DMS79 treated with DMSO at 0.1 percent for 48 hours (cell line): ENCODE measurements at places on chromosomes 5 and 9.
A peak's percentile ranks its signal among the peaks of the same experiment; 100 is the strongest.

DNA sequence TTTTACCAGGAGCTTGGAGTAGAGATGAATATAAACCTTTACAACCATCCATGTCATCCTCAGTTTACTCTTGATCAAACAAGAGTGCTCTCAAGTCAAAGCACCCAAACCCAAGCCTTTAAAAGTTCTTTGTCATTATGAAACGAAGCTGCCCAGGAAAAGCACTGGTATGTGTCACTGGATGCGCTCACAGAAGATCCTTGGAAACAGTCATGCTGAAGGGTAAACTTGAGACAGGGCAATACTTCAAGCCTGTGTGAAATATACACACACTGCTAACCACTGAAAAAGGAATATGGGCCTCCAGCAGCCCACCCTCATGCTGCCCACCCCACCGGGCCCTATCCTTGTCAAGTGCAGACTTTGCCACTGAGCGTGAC is 84.5 kb downstream of the PRRT1B start:
- no peak for DNase-seq

- no peak for DNase-seq
Observed at GRCh38 chr9:133673258-133673655, 37.1 kb downstream of the DBH start.

- peak; percentile 6 for DNase-seq
Observed at GRCh38 chr5:67659288-67659687, 462.7 kb upstream of the CD180 start.

DNA sequence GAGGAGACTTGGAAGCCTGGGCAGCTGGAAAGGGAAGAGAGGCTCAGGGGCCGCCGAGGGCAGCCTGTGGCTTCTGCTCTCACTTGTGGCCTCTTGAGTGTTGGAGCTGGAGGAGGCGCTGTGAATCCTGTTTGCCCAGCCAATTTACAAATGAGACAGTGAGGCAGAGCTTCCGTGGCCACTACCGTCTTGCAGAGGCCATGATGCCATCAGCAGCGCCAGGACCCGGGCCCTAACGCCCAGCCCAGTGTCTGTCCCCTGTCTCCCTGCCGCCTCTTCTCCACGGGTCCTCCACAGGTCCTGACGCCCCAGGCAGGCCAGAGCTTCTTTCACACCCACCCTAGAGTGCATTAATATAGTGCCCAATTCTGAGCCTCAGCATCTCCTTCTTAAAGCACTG is 172.8 kb downstream of the GOLPH3 start:
- no peak for DNase-seq

GRCh38 chr5:58456486-58456885 is 3.4 kb downstream of the PLK2 start:
- no peak for DNase-seq

DNA sequence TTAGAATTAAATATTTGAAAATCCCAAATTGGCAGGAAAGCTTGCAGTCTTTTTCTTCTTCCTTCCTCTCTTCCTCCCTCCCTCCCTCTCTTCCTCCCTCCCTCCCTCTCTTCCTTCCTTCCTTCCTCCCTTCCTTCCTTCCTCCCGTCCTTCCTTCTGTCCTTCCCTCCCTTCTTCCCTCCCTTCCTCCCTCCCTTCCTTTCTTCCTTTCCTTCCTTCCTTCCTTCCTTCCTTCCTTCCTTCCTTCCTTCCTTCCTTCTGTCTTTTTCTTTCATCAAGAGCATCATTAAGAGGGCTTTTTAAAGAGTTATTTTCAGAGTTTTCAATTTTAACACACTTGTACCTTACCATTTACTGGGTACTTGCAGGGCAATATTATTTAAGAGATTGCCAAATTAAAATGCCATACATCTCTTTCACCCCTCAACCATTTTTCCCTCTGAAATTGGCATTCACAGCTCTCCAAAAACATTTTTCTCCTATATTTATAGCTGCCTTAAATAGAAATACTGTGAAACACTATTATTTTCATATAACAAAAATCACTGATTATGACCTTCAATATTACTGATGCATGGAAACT is 99.2 kb upstream of the C6 start:
- no peak for DNase-seq

DNA sequence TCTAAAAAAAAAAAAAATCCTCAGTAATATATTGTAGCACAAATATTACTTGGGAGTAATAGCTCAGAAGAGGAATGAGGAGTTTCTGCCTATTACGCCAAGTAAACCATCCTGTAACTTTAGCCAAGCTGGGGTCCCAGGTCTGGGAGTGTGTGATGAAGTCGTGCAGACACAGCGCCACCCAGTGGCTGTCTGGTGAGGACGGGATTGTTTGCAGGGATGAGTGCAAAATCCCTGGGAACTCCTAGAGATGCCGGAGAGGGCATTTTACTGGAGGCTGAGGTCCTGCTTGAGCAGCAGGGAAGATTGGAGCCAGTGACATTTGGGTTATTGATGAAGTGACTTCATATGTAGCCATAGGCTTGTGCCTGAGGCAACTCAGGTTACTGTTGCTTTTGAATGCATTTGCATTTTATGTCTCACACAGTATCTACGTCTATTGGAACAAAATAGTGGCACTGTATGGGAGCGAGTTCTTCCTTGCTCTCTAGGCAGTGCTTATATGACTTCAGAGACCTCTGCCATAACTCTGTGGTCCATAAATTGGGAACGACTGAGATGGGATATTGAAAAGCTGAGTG is 72.8 kb downstream of the PSAT1 start:
- no peak for DNase-seq

DNA sequence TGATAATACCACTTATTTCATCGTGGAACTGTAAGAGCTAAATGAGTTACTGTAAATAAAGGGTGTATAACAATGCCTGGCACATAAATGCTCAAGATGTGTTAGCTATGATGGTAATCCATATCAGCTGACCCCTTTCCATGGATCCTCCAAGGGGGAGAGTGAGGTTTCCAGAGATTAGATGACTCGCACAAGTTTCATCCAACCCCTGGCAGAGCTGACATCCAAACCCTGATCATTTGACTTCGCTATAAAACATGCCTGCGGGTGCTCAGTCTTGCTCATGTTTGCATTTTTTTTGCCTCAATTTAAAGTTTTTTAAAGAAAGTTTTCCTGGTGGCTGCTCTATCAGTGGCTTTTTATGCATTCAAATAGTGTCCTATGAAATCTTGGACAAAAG is 145.7 kb upstream of the SMIM23 start:
- no peak for DNase-seq

DNA sequence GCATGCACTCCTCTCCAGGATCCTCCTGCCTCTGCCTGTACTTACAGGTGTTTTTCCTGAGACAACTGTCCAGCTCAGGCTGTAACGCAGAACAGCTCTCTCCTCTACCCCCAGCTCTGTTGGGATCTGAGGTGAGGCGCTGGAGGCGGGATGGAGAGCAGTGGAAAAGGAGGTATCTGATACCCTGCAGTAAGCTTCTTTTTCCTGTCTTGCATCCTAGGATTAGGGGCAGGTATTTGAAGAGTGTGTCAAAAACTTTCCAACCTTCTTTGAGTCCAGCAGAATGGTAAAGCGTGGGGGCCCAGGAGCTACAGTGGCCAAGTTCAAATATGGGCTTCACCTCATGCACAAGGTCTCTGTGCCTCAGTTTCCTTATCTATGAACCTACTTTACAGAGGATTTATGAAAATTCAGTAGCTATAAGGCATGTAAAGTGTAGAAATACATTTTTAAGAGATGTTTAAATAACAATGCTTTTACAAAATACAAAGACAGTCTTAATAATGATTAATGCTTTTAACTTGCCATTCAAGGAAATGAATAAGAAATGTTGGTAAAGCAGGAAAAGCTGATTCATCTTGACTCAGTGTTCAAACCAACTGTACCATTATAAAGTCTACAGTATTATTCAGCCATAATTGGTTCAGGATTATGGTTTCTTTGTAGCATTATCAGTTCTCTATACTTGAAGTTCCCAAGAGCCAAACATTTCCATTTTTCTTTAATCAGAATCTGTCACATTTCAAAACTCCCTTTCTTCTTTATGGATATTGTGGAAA is 26.1 kb downstream of the MAP1B start:
- DNase-seq, result no peak

DNA sequence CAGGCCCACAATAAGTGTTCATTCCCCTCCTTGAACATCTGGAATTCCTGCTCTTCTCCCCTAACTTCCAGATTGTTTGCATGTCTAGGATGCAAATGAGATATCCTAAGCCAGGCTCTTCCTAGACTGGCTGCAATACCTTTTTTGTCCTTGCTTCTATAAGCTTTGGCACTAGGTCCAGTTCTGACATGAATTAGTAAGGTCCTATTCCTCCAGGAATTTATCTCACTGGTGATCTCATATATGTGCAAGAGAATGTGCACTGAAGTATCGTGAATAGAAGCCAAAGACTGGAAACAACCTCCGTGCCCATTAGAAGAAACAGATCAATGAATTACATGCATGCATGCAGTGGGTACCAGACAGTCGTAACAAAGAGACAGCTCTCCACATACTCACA is 25.2 kb downstream of the DUSP1 start:
- no peak for DNase-seq

- DNase-seq, result no peak
Observed at GRCh38 chr5:79990205-79990597, 861 bp downstream of the MTX3 start.

GRCh38 chr5:96664669-96665068 is 2.5 kb downstream of the CAST start:
- no peak for DNase-seq

DNA sequence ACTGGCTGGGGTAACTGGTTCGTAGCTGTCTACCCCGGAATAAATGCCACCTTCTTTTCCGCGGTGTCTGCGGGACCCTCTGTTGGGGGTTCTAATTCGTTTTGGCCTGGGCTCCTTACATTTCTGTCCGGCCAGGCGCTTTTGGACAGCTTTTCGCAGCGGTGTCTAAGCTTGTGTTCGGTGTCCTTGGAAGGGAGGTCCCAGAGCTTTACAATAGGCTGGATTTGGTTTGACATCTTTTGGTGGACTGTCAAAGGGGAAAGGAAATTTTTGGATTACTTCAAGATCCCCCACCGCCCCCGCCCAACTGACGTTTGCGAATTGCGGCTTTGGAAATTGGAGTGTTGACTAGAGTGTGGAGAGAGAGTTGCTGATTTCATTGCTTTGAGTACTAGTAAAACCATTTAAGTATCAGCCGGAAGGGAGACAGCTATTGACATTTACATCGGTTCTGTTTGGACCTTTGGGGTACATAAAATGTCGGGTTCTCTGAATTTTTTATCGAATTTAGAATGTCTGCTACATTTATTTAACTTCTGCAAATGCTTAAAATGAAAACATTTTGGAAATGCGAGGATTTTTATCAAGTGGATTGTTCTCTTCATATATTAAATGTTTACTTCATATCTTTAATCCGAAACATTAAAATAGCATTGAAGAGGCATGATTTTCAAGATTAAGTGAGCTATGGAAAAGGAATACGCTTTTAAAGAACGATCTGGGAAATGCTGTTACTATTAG is 4.7 kb upstream of the PURA start:
- no peak for DNase-seq

DNA sequence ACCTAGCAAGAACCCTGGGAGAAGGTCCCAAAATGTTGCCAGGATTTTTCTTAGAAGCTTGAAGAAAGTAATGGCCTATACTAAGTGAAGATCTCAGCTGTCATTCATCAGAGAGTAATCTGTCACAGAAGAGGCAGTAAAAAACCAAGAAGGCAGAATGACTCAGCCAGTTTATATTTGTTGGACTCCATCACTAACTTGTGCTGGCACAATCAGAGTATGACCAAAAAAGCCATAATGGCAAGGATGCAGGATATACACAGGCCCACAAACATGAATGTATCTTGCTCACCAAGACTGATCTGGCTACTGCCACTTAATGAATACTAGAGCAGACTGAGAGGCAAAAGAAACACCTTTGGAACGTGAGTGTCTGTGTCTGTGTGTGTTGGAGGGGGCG is 104.0 kb upstream of the POU5F2 start:
- no peak for DNase-seq

GRCh38 chr9:21265421-21266189 is 25.8 kb upstream of the IFNA14 start:
- DNase-seq, result peak; percentile 98

DNA sequence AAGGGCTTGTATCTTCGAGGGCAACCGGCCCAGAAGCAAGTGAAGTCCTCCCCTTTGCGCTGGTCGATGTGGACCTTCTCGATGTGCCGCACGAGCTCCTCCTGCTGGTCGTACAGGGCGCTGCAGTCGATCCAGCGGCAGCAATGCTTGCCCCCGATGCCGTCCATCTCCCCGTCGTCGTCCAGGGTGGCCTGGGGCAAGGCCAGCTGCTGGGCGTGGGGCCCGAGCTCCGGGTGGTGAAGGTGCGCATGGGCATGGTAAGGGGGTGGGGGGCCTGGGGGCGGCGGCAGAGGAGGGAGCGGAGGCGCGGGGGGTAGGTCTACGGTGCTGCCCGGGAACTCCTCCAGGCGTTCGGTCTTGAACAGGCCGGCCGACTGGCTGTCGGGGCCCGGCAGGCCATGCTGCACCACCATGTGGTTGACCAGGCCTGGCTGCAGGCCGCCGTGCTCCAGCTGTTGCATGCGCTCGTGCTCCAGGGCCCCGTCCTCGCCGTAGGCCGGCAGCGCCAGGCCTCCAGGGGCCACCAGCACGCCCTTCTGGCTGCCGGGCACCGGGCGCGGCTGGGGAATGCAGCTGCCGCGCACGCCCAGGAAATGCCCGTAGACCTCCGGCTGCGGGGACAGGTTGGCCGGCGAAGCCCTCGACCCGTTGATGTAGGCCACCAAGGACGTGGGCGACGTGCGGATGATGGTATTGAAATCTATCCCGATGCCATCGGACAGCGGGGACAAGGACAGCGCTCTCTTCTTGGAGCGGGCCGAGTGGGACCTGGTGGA is 181.8 kb downstream of the GLIS3 start:
- DNase-seq, result no peak

DNA sequence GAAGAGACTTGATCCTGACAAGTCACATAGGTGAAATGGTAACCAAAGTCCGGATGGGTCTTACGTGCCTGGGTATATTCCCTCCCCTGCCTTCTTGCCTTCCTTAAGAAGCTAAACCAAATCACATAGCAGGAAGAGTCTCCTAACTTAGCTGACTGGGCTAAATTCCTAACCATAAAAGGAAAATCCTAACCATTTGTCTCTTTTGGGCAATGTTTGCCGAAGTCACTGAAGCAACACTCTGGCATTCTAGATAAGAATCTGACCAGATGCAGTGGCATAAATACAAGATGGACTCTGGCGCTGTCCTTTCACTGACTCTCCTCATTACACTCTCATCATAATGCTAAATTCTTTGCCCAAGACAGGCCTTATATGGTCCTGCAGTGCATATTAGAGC is 625.5 kb upstream of the RORB start:
- no peak for DNase-seq

DNA sequence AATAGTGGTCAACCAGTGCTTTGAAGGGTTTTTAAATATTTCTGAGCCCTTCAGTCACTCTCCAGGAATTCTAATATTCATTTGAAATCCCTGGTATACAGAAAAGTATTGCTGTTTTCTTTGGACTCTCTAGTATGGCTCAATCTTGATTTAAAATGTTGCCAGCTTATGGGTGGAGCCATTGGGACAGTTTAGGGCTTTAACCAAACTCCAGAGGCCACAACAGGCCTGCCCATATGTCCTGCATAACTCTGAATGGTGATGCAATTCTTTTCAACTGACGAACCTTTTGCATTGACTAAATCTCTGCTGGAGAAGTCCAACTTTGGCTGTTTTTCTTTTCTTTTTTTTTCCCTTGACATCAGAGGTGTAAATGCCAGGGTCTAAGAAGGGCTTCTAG is 10.3 kb upstream of the ANKHD1 start:
- DNase-seq, result no peak

- no peak for DNase-seq
Observed at GRCh38 chr5:170597109-170597751, 93.4 kb downstream of the KCNIP1 start.

GRCh38 chr5:39342460-39342859 is 21.8 kb downstream of the C9 start:
- no peak for DNase-seq
